ENCODE measurements at places on chromosomes 3 and 15.

- DNase-seq, result no peak
These were observed 59.2 kb downstream of the CADPS start for GRCh38 chr3:62815981-62816380.

DNA sequence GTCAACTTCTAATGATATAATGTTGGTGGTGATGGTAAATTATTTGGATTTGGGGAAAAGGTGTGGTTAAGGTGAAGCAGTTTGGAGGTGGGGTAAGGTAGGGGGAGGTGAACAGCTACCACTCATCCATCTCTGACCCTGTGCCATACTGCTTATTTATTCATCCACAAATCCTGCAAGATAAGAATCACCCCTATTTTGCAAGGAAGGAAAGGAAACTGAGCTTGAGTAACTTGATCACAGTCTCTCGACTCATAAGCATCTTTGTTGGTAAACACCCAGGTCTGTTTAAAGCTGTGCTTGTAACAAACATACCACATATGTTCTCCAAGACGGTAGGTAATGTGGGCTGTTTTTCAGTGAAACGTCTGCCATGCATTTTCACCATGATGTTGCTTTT, 67.3 kb downstream of the PTPRG start:
- DNase-seq, result no peak

DNA sequence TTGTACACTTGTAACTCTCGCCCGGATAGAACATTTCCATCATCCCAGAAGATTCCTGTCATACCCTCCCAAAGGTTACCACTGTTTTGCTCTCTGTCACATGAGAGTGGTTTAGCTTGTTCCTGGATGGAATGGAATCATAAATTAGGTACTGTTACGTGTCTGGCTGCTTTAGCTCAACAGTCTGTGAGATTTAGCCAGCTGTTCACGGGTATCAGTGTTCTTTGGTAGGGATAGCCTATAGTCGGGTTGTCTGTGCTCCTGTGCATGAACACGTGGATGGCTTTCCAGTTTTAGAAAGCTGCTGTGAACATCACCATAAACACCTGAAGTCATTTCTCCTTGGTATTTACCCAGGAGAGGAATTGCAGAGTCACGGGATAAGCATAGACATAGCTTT, 58.2 kb upstream of the NR2C2 start:
- DNase-seq, result no peak

DNA sequence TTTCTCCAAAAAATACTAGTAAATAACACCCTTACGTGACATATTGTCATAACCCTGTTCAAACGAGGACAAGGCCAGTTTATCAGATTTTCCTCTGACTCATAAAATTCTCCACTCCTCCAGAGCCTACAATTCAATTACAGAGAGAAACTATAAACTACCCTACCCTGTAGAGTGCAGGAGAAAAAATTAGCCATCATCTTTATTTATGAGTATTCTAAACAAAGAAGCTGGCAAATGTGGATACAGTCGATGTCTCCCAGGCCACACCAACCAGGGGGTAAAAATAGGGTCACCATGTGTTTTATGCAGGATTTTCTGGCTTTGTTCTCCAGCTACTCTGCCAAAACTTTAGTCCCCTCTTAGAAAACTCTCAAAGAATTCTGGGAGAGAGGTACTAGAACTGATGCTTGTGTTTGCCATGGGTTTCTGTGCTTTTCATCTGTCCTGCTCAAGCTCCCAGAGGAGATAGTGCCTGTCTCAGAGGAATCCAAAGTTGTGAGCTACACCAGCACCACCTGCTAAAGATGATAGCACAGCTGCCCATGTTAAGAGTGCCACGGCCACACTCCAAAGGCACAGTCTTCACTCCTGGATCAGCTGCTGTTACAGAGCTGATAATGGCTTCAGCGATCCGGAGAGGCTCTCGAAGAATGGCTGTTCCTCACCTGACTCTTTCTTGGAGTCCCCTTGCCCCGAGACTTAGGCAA, 150.2 kb downstream of the IMPG2 start:
- no peak for DNase-seq

DNA sequence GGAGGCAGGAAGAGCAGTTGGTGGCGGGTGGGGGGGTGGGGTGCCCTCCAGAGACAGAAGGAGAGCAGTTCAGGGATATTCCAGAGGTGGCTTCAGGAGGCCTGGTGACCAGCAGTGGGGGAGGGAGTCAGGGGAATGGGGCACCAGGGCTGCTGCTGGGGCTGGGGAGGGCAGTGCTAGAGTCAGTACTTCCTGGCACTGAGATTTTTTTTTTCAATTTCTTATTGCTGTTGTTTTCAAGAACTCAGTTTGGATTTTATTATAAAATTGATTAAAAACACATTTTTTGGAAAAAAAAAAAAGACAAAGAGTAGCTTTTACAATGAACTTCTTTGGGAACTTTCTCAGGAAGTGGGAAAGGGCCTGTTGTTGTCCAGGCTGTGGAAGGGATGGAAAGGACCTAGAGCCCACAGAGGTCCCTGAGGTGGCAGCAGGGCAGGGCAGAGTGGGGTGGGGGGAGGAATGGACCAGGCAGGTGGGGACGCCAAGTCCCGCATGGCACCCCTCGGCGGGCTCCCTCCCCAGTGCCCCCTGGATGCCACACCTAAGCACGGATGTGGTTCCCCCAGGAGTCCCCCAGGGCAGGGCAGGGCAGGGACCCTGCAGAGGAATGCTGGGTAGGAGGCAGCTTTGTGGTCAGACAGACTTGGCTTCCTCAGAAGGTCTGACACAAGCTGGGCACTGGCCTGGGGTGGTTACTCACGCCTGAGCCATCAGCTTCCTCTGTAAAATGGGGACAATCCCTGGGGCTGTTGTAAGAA, 8.5 kb upstream of the ANPEP start:
- no peak for DNase-seq

DNA sequence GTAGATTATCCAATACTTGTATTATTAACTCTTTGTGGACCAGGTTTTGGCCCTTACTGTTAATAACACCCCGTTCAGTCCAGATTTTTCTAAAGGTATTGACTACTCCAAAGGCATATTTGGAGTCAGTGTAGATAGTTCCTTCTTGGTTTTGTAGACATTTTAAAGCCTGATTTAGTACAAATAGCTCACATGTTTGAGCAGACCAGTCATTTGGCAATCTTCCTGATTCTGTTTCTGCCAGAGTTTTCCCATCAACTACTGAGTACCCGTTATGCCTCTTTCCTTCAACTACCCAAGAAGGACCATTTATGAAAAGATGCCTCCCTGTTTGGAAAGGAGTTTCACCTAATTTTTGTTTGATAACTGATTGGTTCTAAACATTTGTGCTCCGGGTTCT, 82.0 kb downstream of the CHCHD4 start:
- no peak for DNase-seq

DNA sequence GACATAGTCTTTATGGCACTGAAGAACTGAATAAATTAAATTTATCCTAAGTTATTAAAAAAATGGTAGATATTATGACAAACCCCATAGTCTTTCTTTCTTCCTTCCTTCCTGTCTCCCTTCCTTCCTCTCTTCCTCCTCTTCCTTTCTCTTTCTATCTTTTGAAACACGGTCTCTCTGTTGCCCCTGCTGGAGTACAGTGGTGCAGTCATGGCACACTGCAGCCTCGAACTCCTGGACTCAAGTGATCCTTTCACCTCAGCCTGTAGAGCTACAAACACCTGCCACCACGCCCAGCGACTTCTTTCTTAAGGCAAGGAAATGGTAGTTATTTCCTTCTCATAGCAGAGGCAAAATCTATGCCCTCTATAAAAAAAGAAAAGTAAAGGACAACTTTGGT, 354.6 kb downstream of the GAP43 start:
- DNase-seq, result no peak

- no peak for DNase-seq
These were observed 121.6 kb downstream of the SMAD6 start for GRCh38 chr15:66823601-66824000.

GRCh38 chr3:150535204-150535603, 11.1 kb downstream of the SERP1 start:
- DNase-seq, result no peak

- DNase-seq, result no peak
These were observed 87.8 kb upstream of the UBE2E2 start for GRCh38 chr3:23115171-23115877.

GRCh38 chr15:69561071-69561784, 108.6 kb downstream of the RPLP1 start:
- no peak for DNase-seq

DNA sequence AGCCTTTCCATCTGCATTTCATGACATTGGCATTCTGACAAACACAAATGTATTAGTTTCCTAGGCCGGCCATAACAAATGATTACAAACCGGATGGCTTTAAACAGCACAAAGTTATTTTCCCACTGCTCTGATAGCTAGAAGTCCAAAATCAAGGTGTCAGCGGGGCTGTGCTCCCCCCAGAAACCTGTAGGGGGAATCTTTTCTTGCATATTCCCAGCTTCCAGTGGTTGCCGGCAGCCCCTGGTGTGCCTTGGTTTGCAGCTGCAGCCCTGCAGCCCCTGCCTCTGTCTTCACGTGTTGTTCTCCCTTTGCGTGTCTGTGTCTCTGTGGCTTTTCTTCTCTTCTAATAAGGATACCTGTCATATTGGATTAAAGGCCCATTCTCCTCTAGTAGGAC, 79.0 kb upstream of the CDV3 start:
- no peak for DNase-seq

- DNase-seq, result no peak
These were observed 87.5 kb downstream of the RPL39L start for GRCh38 chr3:187051724-187052366.

DNA sequence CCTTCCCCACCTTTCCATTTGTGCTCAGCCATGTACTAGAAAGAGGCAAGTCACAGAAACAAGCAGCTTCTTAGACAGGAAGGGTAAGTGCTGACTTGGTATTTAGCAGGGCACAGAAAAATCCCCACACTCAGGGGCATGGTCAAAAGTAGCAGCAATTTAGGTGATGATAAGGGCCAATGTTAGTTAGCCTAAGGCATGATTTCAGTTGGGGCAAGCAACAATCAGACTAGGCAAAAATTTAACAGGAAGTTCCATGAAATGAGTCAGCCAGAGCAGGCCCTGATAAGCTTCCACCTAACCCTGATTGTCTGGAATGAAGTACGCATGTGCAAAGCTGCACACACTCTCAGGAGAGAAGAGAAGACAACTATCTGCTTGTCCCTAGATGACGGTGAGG, 423.4 kb upstream of the UBE2E2 start:
- no peak for DNase-seq

DNA sequence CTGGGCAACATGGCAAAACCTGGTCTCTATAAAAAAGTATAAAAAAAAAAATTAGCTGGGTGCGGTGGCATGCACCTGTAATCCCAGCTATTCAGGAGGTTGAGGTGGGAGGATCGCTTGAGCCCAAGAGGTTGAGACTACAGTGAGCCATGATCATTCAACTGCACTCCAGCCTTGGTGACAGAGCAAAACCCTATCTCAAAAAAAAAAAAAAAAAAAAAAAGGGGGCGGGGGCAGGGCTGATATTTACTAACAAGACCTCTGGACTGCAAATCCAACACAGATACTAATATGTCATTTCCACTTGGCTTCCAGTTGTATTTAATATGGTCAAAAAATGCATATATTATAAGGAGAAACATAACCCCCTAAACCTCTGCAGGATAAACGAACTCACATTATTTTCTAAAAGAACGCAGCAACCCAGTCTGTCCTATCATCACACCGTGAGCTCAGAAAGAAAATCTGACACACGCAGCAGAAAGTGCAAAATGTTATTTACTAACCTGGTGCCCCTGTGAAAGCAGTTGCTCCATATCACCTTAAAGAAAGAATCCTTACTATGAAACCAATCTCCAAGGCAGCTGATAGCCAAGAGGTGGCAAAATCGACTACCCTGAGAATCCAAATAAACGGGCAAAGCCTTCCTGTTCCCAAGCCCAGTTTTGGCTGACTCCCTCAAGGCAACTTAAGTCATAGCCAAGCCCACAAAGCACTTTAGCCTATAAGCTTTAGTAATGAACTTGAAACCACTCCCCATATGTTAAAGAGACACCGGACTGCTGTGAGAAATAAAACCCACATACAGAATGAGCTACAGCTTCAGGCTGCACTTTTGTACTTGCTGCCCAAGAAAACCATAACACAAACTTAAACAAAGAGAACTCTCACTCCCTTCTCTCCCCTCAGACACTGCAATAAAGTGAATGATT, 39.3 kb downstream of the PLD1 start:
- no peak for DNase-seq

DNA sequence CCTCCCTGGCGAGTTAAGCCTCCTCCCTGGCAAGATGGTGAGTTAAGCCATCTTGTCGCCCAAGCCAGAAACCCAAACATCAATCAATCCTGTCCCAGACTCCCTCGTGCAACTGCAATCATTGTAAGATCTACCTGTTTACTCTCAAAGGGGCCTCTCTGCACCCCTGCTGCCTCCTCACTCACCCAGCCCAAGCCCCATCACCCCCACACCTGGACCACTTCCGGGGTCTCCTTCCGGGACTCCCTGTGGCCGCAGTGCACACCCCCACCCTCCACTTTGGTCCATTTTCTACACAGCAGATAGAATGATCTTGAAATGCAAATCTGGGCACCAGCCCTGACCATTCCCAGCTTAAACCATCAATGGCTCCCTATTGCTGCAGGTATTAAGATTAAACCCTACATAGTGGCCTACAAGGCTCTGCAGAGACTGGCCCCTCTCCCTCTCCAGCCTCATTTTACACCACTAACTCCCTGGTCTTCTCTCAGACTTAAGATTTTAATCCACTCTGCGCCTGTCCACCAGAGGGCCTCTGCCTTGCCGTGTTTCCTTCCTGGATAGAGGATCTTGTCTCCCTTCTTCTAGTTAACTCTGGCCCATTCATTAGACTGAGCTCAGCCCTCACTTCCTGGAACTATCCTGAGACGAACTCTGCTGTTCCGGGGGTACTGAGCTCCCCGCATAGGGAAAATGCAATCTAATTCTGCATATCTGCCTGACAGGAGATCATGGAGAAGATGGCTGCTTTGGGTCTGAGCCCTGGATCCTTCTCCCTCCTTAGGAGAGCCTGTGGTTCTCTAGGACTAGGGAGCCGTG, 41.9 kb upstream of the SLC6A1 start:
- DNase-seq, result no peak

DNA sequence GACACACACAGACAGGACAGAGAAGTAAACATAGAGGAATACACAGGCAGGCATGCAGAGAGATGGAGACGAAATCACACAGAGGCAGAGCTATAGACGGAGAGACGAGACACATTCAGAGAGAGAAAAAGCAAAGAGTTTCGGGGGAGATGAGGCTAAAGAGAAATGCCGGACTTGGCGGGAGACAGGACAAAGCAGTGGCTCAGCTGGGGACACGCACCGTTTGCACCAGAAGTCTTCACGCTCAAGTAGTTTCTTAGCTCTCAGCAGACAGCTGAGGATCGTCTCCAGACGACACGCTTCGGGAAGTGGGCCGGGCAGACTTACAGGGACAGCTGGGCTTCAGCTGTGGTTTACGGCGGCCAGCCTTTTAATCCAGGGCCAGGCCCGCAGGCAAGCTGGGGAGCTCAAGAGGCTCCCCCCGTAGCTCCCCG, 56.2 kb upstream of the DLG1 start:
- no peak for DNase-seq

All from stimulated activated CD8-positive, alpha-beta memory T cell treated with anti-CD3 and anti-CD28 coated beads, Interleukin-4, amount 100 ng/mL, for 1 hour (primary cell).